ENCODE measurements at places on chromosomes 2 and 18. TPM values are rescaled to one million over a fixed set of nuclear protein-coding genes. Genes with fewer than 3 reads are reported as not detected.

FBLN7 gene
- 9.4 TPM for total RNA-seq

ZNF892 gene
- 3.1 TPM for total RNA-seq

POLR1A gene
- total RNA-seq = 56.6 TPM

MALL gene
- total RNA-seq = 0.42 TPM

GALR1 gene
- not detected for total RNA-seq

GRB14 gene
- total RNA-seq = not detected

VWC2L gene
- total RNA-seq = not detected

B3GNT7 gene
- 0.25 TPM for total RNA-seq

TBR1 gene
- not detected for total RNA-seq

KCNIP3 gene
- total RNA-seq = not detected

RBM43 gene
- 4.8 TPM for total RNA-seq

Measured in activated naive CD8-positive, alpha-beta T cell treated with anti-CD3 and anti-CD28 coated beads for 36 hours (primary cell).